GM23338 (cell line): ENCODE measurements at places on chromosomes 7 and 10. TPM values are rescaled to one million over a fixed set of nuclear protein-coding genes. Genes with fewer than 3 reads are reported as not detected.
A peak's percentile ranks its signal among the peaks of the same experiment; 100 is the strongest.

- peak; percentile 78 for DNase-seq
These were observed 83.1 kb downstream of the CHCHD3 start for GRCh38 chr7:132998763-132999162.

PRKG1 gene
- 18.2 and 22.8 TPM in 2 replicates for total RNA-seq

GNGT1 gene
- not detected in 2 replicates for total RNA-seq

- DNase-seq: no peak
These were observed 35.8 kb downstream of the ZFAND2A start for GRCh38 chr7:1124164-1124563.

- DNase-seq: no peak
These were observed 534.1 kb downstream of the ANKRD7 start for GRCh38 chr7:118758582-118758981.

GRCh38 chr10:88070080-88070880 lies 206.9 kb downstream of the PTEN start:
- no peak for DNase-seq

AEBP1 gene
- 36.7 and 42.0 TPM in 2 replicates for total RNA-seq

- no peak for DNase-seq
These were observed 181.9 kb downstream of the CCDC3 start for GRCh38 chr10:12819656-12820055.

NKX1-2 gene
- total RNA-seq: 37.0 and 39.4 TPM in 2 replicates

ZNF853 gene
- 8.9 and 9.8 TPM in 2 replicates for total RNA-seq

MOGAT3 gene
- total RNA-seq: 0.85 TPM in 1 of 2 replicates, not detected in the other

KLF14 gene
- total RNA-seq: not detected in 2 replicates

SPDYE11 gene
- not detected in 2 replicates for total RNA-seq
